ENCODE measurements at places on chromosomes 3 and 15.

DNA sequence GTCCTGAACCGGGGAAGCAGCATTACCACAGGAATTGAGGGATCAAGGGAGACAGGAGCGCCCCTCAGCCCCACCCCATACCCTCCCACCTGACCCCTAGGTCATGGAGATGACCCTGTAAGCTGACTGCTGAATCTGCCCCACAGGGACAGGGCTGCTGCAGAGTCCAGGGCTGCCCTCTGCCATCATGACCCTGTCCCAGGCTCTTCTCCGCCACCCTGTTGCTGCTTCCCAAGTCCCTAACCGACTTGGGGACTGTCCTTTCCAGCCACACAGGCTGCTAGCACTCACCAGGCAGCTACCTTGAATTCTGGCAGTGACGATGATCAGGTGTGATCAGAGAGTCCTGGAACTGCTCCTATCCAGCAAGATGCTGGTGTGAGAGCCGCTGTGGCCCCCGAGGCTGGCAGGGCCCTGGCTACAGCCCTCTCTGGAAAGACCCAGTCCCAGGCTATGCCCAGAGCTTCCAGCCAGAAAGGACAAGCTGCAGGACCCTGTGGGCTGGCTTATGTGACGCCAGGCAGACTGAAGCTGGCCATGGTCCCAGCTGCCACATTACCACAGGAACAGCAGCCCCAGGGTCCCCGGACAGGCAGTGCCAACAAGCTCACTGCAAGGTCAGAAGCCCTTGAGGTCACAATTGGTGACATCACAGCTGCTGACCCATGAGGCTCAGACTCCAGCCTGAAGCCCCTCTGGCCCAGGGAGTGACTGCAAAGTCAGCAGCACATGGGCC lies at the start of gene C3orf22:
TSS of gene C3orf22 (minus strand) at position 597 of the 736 bp plus-strand sequence. CDS start 5,542 bp downstream, outside the sequence.
- DNase-seq: no peak

- peak; percentile 59 for DNase-seq
Observed at GRCh38 chr3:119149484-119149883, 3.5 kb downstream of the TEX55 start.

DNA sequence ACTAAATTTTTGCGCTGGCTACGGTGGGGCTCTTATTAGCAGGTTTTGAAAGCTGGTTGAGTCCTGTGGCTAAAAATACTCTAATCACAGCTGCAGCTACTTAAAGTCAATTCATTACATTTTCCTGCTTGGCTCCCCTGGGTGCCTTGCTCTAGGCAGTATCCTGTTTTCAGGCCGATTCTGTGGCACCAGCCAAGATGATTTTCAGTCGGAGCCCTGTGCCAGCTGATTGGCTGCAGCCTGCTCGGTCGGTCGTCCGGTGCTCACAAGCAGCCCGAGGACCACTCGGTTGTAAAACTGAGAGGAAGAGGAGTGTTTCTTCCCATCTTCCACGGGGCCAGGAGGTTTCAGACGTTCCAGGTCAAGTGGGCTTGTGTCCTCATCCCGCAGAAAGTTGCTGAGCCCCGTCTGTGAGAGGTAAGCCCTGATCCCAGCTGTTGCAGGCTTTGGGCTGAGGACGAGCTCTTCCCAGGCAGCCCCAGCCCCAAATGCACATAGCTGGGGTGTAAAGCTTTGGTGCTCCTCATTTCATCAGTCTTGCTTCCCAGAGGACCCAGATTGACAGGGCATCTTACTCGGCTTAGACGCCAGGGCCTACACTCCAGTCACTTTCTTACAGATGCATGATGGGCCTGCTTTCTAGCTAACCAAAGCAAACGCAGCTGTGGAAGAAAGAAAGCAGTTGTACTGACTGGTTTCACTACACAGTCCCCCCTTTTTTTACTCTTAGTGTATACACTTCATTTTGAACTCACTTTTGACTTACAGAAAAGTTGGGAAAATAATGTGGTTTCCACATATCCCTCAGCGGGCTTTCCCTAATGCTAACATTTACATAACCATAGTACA lies 15.9 kb downstream of the LYSMD4 start:
- DNase-seq: no peak

DNA sequence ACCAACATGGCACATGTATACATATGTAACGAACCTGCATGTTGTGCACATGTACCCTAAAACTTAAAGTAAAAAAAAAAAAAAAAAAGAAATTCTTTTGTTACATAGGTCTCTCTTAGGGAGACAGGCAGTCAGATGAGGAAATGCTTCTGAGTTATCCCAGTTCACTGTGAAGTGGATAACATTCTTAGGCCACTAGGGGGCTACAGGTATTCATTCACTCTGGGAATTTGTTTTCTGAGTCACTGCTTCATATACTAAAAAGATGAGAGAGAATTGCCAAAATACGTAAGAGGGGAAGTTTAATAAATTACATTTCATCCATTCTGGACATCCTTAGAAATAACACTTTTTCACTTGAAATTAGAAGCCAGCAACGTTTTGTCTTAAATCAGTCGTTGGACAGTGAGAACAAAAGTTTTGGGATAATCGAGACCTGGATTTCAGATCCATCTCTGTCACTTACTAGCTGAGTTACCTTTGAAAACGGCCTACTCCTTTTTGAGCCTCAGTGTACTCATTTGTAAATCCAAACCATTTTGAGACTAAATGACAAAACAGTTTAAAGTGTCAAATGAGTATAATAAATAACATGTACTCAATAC lies 738.4 kb upstream of the ALCAM start:
- peak; percentile 64 for DNase-seq
